ENCODE measurements at places on chromosomes 6 and 20.

- H3K4me3 ChIP-seq: no peak overlapping the region
- H3K27ac ChIP-seq: no peak overlapping the region
- H3K36me3 ChIP-seq: no peaks in the 10 kb centered on the region
- H3K4me1 ChIP-seq: no peaks in the 10 kb centered on the region
- peaks cover 51% of the 10 kb centered on the region for H3K27me3 ChIP-seq
These were observed 33.6 kb downstream of the SLC2A10 start for GRCh38 chr20:46743088-46743487.

DNA sequence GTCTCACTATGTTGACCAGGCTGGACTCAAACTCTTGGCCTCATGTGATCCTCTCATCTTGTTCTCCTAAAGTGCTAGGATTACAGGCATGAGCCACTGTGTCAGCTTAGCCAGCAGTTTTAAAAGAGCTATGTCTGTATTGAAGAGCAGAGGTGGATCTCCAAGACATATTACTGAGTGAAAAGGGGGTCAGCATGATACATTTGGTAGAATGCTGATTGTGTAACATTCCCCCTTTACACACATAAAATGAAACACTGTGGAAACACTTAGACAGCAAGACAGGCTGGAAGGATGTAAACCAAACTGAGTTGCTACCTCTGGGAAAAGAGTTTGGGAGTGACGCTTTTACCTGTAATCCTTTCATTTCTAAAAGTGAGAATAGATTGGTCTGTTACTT is 1.7 kb upstream of the RIPOR3 start:
- H3K36me3 ChIP-seq: no peaks in the 10 kb centered on the region
- peaks cover 7% of the 10 kb centered on the region for H3K4me1 ChIP-seq
- no peak overlapping the region for H3K27ac ChIP-seq
- no peak for DNase-seq
- peaks cover 53% of the 10 kb centered on the region for H3K27me3 ChIP-seq
- no peak overlapping the region for H3K4me3 ChIP-seq

DNA sequence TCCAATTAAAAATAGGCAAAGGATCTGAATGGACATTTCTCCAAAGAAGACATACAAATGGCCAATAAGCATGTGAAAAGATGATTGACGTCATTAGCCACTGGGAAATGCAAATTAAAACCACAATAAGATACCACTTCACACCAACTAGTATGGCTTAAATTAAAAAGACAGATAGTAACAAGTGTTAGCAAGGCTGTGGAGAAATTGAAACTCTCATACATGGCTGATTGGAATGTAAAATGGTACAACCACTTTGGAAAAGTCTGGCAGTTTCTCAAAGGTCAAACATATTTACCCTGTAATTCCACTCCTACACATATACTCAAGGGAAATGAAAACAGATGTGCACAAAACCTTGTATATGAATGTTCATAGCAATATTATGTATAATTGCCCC is 83.6 kb downstream of the CEP57L1 start:
- no peaks in the 10 kb centered on the region for H3K36me3 ChIP-seq
- H3K4me1 ChIP-seq: no peaks in the 10 kb centered on the region
- no peak overlapping the region for H3K27ac ChIP-seq
- no peak for DNase-seq
- no peak overlapping the region for H3K4me3 ChIP-seq
- H3K27me3 ChIP-seq: peaks cover 29% of the 10 kb centered on the region

DNA sequence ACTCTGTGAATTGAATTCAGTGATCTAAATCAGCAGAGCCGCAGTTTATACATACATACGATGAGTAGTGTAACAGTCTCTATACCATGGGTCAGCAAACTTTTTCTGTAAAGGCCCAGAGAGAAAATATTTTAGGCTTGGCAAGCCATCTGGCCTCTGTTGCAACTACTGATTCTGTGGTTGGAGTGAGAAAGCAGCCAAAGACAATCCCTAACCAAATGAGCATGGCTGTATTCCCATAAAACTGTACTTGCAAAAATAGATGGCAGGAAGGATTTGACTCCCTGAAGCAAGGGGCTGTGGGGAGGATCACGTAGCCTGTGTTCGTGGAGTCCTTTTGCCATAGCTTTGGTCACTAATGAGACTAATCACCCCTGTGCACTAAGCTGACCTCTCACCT is 17.9 kb upstream of the MOCS1 start:
- no peaks in the 10 kb centered on the region for H3K4me1 ChIP-seq
- H3K27ac ChIP-seq: no peak overlapping the region
- DNase-seq: no peak
- no peaks in the 10 kb centered on the region for H3K36me3 ChIP-seq
- no peaks in the 10 kb centered on the region for H3K27me3 ChIP-seq

DNA sequence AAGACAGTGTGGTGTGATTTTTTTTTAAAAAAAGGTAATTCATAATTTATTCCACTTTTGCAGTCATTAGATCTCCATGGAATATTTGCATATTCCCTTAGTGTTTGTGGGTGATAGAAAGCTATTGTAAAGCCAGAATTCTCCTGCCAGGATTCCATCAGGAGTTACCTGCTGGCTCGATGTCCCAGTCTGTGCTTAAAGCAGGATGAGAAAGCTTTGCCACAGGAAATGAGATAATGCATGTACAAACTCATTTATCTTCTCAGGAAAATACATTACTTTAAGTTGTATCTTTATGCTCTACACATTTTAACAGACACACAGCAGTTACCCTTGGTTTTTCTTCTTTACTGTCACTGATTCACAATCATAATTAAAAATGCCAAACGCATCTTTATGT is 553.0 kb downstream of the CD109 start:
- no peaks in the 10 kb centered on the region for H3K36me3 ChIP-seq
- H3K4me1 ChIP-seq: no peaks in the 10 kb centered on the region
- no peak for DNase-seq
- no peak overlapping the region for H3K27ac ChIP-seq
- H3K4me3 ChIP-seq: no peak overlapping the region
- H3K27me3 ChIP-seq: no peaks in the 10 kb centered on the region

DNA sequence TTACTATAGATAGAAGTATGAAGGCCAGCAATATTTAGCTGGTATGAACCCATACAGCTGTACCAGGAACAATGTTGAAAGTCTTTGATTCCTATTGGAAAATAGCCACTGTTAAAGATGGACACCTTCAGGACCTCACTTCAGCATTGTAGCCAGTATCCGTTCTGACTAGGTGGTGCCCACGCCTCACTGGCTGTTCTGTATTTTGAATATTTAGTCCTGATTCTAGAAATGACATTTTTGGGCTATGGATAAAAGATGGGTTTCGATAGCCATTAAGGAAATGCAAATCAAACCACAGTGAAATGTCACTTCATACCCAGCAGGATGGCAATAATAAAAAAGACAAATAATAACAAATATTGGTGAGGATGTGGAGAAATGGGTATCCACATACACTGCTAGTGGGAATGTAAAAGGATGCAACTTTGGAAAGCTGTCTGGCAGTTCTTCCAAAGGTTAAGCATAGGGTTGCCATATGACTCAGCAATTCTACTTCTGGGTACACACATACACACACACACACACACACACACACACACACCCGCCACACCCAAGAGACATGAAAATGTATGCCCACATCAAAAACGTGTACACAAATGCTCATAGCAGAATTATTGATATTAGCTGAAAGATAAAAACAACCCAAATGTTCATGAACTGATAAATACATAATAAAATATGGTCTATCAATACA is 56.8 kb downstream of the UTRN start:
- H3K4me1 ChIP-seq: peaks cover 62% of the 10 kb centered on the region
- no peaks in the 10 kb centered on the region for H3K27me3 ChIP-seq
- no peak overlapping the region for H3K4me3 ChIP-seq
- H3K27ac ChIP-seq: peak overlapping the region; percentile 24
- H3K36me3 ChIP-seq: peaks cover 19% of the 10 kb centered on the region
- DNase-seq: no peak

- no peak for DNase-seq
- H3K4me3 ChIP-seq: no peak overlapping the region
- no peaks in the 10 kb centered on the region for H3K36me3 ChIP-seq
- no peaks in the 10 kb centered on the region for H3K27me3 ChIP-seq
- H3K27ac ChIP-seq: no peak overlapping the region
- no peaks in the 10 kb centered on the region for H3K4me1 ChIP-seq
These were observed 543.8 kb upstream of the JAG1 start for GRCh38 chr20:11217326-11218172.

DNA sequence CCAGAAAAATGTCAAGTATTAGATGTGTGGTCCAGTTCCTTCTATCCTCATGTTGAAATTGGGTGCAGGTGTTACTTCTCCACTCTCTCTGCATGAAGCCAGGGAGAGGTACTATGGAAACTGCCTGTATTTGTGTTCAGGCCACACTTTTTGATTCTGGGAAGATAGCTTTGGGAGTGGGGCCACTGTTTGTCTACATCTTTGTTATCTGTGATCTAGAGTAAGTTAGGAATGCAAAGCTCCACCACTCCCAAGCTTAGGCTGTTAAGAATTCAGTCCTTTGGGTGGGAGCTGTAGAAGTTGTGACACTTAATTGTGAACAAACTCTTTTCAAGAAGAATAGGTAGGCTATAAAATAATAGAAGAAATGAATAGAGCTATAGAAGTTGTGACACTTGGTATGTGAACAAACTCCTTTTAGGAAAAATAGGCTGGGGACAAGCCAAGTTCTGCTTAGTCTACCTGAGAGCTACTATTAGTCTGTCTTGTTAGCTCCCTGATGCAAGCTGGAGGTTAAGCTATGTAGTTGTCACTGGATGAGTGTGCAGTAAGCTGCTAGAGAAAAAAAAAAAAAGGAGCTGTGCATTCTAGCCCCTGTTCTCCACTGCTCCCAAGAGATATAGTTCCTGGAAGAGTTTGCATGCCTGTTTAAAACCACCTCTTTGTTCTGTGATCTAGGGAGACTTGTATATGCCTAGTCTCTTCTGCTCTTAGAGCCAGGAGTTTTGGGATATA is 7.1 kb upstream of the GFRAL start:
- H3K27ac ChIP-seq: no peak overlapping the region
- H3K27me3 ChIP-seq: no peaks in the 10 kb centered on the region
- H3K36me3 ChIP-seq: no peaks in the 10 kb centered on the region
- no peak overlapping the region for H3K4me3 ChIP-seq
- DNase-seq: no peak

GRCh38 chr6:53309901-53310300 is 38.8 kb downstream of the ELOVL5 start:
- peaks cover 29% of the 10 kb centered on the region for H3K36me3 ChIP-seq
- H3K27me3 ChIP-seq: no peaks in the 10 kb centered on the region
- H3K4me1 ChIP-seq: peaks cover 84% of the 10 kb centered on the region
- H3K27ac ChIP-seq: peak overlapping the region; percentile 41
- DNase-seq: no peak

GRCh38 chr6:70706491-70707123 is 38.9 kb downstream of the SMAP1 start:
- H3K27me3 ChIP-seq: no peaks in the 10 kb centered on the region
- peaks cover 23% of the 10 kb centered on the region for H3K4me1 ChIP-seq
- no peak overlapping the region for H3K4me3 ChIP-seq
- DNase-seq: no peak

- H3K4me3 ChIP-seq: no peak overlapping the region
- peaks cover 5% of the 10 kb centered on the region for H3K27me3 ChIP-seq
- no peak overlapping the region for H3K27ac ChIP-seq
- H3K36me3 ChIP-seq: peaks cover 3% of the 10 kb centered on the region
- no peaks in the 10 kb centered on the region for H3K4me1 ChIP-seq
These were observed 71.9 kb downstream of the RSPH3 start for GRCh38 chr6:158928068-158928467.

DNA sequence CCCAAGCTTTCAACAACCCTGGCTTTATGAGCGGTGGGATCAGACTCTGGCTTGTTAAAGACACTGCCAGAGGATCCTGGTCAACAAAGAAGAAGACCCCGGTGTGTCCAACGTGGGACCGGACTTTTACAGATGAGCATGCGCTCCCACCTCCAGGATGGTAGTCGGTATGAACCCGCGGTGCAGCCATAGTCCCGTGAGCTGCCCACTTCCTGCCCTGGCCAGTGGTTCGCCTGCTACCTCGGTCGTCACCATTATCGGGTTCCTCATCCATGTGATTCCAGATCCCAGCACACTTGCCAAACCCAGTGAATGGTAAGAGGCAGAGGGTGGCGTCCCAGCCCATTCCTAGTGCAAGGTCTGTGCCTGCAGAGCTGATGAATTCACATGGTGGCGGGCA is 112.7 kb downstream of the AGPAT4 start:
- H3K4me3 ChIP-seq: no peak overlapping the region
- peaks cover 36% of the 10 kb centered on the region for H3K36me3 ChIP-seq
- DNase-seq: no peak
- H3K27me3 ChIP-seq: no peaks in the 10 kb centered on the region

DNA sequence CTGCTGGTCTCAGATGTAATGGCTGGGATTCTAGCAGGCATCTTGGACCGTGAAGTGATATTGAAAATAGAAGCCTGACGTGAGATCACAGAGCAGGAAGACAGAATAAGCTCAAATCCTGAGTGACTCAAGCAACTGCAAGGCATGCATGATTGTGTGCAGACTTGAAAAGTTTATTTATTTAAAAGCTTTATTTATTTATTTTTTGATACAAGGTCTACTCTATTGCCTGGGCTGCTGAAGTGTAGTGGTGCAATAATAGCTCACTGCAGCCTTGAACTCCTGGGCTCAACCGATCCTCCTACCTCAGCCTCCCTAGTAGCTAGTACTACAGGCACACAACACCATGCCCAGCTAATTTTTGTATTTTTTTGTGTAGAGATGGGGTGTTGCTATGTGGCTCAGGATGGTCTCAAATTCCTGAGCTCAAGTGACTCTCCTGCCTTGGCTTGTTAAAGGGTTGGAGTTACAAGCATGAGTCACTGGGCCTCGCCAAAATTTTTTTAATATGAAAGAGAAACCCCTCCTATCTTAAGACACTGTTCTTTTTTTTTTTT is 40.1 kb upstream of the RNF144B start:
- H3K27me3 ChIP-seq: peaks cover 11% of the 10 kb centered on the region
- H3K4me3 ChIP-seq: no peak overlapping the region
- no peak for DNase-seq
- H3K4me1 ChIP-seq: peaks cover 9% of the 10 kb centered on the region

DNA sequence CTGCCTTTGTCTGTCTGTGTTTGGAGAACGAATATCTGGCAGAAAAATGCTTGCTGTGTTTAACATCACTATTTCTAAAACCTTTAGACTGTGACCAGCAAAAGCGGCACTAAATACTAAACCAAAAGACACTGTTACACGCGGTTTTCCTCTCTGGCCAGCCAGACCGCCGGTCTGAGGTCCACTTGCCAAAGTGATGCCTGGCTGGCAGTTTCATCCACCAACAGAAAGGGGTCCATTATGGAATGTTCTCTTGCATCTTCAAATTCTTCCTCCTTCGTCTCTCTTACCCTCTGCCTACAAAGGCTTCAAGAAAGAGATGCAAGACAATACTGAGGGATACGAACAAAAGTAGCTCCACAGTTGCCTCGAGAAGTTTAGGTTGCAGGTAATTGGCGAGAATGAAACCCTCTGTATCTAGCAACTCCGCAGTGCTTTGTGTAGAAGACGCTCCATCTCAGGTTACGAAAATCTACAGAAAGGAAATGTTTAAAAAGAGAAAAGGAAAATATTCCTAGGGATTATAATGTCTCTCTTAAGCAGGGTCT is 176.6 kb downstream of the TRIM27 start:
- no peaks in the 10 kb centered on the region for H3K36me3 ChIP-seq
- H3K4me1 ChIP-seq: no peaks in the 10 kb centered on the region
- no peak overlapping the region for H3K4me3 ChIP-seq
- H3K27ac ChIP-seq: no peak overlapping the region
- peaks cover 46% of the 10 kb centered on the region for H3K27me3 ChIP-seq

GRCh38 chr20:61970357-61970756 is 95.3 kb downstream of the TAF4 start:
- peaks cover 4% of the 10 kb centered on the region for H3K27me3 ChIP-seq
- H3K4me3 ChIP-seq: no peak overlapping the region
- H3K4me1 ChIP-seq: no peaks in the 10 kb centered on the region
- H3K27ac ChIP-seq: no peak overlapping the region
- no peak for DNase-seq

- no peaks in the 10 kb centered on the region for H3K36me3 ChIP-seq
- H3K27ac ChIP-seq: no peak within 1 kb of the TSS
- DNase-seq: no peak
These were observed at the start of gene COL21A1 for GRCh38 chr6:56246881-56247653. COL21A1 (minus strand) TSS chr6:56247580; CDS start chr6:56182618, 64,962 bp downstream.
